NCI-H1048 (cell line): ENCODE measurements at places on chromosomes 16 and 17.

DNA sequence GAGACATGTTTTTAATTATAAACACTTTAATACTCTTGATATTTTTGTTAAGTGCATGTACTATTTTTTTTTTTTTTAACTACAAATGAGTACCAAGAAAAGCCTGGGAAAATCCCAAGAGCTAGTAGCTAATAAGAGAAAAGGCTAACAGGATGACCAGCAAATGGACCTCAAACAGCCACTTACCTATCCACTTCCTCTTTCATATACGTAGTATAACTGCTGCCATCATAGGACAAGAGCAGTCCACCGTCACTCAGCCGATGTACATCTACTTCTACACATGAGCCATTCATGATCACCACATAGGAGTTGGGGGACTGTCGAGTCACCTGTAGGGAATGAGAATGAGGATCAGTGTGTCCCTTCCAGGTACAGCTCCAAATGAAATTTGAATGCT lies 128.0 kb upstream of the C17orf78 start:
- no peak for DNase-seq

DNA sequence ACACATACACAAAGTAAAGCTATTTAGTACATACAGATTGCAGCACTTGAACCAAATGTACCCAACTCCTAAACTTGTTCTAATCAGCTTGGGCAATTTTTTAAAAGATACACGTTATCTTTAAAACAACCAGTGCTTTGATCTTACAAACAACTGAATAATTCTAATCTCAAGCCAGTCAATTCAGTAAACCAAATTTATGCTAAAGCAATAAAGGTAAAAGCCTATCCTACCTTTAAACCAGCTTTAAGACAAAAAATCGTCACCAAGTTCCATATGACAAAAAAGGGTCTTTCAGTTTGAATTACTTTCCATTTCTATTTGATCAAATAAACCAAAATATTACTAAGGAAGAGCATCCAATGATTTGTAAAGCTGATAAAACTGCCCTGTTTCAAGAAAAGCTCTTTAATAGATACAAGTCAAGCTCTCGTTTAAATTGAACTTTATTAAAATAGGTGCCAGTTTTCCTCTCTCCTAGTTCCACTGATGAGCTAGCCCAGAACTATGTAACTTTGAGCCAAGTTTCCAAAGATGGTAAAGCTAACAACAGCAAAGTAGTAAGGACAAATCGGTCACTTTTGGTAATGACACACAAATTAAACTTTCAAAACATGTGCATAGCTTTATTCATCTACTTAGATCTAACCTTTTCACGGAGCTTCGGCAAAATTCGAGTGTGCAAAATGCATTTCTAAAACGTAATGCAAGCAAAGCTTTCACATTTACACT lies 10.2 kb downstream of the CRYBA1 start:
- DNase-seq: no peak

DNA sequence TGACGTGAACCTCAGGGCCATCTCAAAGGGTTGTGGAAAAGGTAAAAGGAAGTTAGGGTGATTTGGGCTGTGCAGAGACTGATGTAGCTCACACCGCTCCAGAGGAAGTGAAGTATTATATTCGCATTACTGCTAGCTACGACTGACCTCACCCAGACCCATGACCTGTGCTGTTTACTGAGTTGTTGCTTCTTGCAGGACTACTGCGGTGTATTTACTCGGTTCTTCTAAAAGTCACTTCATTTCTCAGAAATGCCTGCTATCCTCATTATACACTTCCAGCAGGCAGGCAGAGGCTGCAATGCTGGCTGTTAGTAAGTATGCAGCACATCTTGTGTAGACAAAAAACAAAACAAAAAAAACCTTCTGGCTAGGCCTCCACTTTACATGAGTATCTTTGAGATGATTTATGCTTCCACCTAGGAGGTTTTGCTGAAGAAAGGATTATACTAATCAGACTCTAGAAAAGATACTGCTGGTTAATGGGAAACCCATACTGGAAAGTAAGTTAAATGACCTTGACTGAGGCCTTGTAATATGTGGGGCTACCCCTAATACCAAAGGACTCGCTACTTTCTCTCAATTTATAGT lies 76.0 kb downstream of the CREBBP start:
- DNase-seq: no peak

GRCh38 chr17:73189417-73190099 lies 3.3 kb upstream of the COG1 start:
- no peak for DNase-seq

GRCh38 chr17:69060822-69061221 lies at the start of gene ABCA9:
Gene ABCA9 (minus strand): TSS chr17:69060927. CDS start chr17:69051126, 9,801 bp downstream.
- no peak for DNase-seq

GRCh38 chr16:14375132-14375491 lies 254.9 kb downstream of the PARN start:
- no peak for DNase-seq

DNA sequence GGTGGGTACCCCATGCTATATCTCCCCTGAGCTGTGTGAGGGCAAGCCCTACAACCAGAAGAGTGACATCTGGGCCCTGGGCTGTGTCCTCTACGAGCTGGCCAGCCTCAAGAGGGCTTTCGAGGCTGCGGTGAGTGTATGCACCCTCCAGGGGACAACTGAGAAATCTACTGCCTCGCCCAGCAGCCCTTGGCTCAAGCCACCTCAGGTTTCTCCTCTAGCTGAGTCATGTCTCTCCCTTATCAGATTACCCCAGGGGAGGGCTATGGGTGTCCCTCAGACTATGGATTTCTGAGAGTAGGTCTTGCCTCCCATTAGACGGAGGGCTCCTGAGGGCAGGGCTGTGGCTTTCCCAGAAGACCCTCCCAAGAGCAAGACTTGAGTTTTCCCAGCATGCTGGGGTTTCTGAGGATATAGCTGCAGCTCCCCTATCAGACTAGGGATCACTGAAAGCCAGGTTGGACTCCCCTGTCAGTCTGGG lies 6.7 kb downstream of the NEK8 start:
- no peak for DNase-seq

GRCh38 chr17:63138713-63139112 lies 172.7 kb downstream of the TANC2 start:
- DNase-seq: no peak

GRCh38 chr16:86245895-86246294 lies 264.4 kb upstream of the FOXF1 start:
- no peak for DNase-seq

- DNase-seq: no peak
These were observed 192.9 kb downstream of the CCDC182 start for GRCh38 chr17:57552114-57552624.

- DNase-seq: no peak
These were observed 35.5 kb downstream of the NFAT5 start for GRCh38 chr16:69601250-69601649.

DNA sequence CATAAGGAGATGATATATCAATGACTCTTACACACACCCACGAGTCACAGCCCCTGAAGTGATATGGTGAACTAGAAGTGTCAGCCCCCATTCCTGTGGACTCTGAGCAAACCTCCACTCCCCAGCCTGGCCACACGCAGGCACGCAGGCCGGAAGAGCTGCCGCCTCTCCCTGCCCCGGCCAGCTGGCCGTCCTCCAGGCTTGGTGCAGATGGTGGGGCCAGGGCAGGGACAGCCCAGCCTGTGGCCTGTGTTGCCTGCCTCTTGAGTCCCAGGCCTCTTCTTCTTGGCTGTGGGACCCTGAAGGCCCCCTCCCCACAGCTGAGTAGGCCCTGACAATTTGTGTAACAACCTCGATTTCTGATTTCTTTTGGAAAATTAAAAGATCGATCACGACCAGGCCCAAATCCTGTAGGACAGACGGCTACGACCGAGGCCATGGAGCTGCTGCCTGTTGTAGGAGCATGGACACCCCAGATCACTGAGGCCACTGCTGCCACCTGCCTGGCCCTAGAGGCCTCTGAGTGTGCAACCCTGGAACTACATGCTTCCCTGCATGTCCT lies 10.0 kb upstream of the MPRIP start:
- no peak for DNase-seq

DNA sequence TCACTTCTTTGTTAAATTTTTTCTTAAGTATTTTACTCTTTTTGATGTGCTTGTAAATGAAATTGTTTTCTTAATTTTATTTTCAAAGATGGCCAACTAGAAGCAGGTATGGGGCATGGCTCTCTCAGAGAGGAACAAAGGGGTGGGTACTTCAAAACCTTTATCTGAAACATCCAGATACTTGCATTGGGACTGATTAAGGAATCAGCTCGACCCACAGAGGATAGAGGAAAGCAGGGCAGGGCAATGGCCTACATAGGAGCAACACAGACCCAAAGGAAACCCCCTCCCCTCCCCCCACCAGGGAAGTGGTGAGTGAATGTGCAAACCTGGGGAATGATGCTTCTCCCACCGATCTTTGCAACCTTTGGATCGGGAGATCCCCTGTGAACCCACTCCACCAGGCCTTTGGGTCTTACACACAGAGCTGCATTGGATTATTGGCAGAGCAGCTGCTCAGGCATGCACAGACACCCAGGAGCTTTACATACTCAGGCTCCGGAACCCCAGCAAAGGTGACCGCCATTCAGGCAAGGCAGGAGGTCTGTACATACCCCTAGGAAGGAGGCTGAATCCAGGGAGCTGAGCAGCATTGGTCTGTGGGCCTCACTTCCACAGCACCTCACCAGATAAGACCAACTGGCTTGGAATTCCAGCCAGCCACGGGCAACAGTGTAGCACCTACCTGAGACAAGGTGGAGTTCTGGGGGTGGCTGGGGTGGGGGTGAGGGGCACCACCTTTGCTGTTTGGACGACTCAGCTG lies 3.0 kb upstream of the CCR7 start:
- DNase-seq: no peak

DNA sequence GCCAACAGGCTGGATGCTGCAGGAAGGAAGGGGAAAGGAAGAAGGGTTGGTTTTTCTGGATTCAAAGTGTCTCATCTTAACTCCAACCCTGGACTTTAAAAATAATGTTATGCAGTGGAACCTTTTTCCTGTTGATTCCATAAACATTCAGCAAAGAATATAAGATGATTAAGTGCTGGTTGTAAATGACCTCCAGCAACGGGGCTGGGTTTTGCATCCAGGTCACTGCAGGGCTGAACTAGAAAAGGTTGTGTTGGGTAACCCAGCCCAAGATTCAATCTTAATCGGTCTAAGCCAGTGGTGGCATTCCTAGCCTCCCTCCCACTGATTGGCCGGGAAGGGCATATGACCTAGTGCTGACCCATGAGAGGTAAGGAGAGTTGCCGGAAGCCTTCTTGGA lies 34.2 kb upstream of the PLCG2 start:
- DNase-seq: no peak

- no peak for DNase-seq
These were observed 48.9 kb downstream of the VMP1 start for GRCh38 chr17:59756236-59756818.

- DNase-seq: no peak
These were observed 125.7 kb upstream of the CORO6 start for GRCh38 chr17:29748400-29748799.

- no peak for DNase-seq
These were observed 7.7 kb downstream of the MED9 start for GRCh38 chr17:17484451-17484899.
